ENCODE measurements at places on chromosomes 6 and 20.

GRCh38 chr6:116144605-116145004 lies 18.7 kb upstream of the COL10A1 start:
- DNase-seq, result no peak

- no peak for DNase-seq
Measured at GRCh38 chr6:36098253-36098919, 31.9 kb upstream of the MAPK13 start.

GRCh38 chr20:33042430-33042829 lies 11.0 kb downstream of the BPIFB6 start:
- no peak for DNase-seq

DNA sequence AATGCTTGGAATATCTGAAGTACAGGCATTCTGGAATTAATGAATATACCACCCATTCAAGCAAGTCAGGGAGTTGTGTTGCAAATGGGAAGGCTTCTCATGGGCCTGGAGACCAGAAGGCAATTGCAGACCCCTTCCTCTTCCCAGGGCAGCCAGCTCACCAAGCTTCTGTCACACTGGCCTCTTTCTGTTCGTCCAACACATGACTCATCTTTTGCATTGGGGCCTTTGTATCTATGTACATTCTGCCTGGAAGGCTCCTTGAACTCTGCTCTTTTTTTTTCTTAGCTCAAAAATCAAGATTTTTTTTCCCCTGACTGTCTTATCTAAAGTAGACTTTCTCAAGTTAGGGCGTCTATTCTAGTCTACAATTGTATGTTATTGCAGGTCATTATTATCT lies 132.9 kb upstream of the MYLIP start:
- DNase-seq, result no peak

GRCh38 chr6:2190661-2191389 lies 54.6 kb downstream of the GMDS start:
- DNase-seq, result no peak

DNA sequence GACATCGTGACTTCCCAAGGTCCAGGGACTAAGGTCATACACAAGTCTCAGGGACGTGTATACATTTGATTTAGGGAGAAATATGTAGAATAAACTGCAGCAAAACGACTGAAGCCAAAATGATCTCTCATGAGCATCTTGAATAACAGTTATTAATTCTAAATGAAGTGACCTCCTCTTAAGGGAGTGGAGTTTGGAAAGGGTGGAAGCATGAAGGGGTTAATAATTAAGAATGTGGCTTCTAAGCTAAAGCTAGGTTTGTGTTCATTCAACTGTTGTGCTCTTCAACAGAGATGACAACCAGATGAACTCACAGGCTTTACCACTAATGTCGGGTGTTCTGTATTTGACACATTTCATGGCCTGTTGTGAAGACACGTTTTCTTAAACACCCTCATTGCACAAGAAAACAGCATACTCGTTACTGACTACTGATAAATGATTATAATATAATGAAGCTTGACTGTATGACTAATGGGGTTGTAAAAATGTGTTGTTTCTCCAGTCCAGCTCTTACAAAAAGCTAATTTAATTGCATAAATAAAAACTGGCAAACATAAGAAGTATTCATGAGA lies 1.5 kb downstream of the PPP1R14C start:
- DNase-seq, result no peak

DNA sequence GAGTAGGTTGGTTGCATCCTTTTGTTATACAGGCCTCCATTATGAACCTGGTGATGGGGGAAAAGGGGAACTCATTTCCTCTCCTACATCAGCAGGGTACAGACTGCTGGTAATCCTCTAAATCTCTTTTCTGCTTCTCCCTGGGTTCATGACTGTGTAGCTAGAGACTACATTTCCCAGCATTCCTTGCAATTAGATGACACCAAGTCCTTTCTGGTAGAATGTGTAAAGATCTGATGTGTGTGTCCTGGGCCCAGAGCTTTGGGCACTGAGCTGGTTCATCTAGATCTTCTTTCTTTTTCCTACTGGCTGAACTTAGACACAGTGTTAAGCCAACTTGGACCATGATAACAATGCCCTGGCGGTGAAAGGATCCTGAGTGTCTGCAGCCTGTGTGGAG lies 104.7 kb upstream of the IFNGR1 start:
- no peak for DNase-seq
